CD4-positive, alpha-beta memory T cell (primary cell): ENCODE measurements at places on chromosomes 4 and X. TPM values are rescaled to one million over a fixed set of nuclear protein-coding genes. Genes with fewer than 3 reads are reported as not detected.
A peak's percentile ranks its signal among the peaks of the same experiment; 100 is the strongest.

The MAP3K15 gene
- total RNA-seq, result not detected

The FRMPD3 gene
- total RNA-seq, result not detected

The STATH gene
- total RNA-seq, result not detected

The CPE gene
- total RNA-seq, result not detected

The MYL5 gene
- 12.1 TPM for total RNA-seq

The RHOH gene
- 200 TPM for total RNA-seq

The SSX2 gene
- not detected for total RNA-seq

The GALNTL6 gene
- not detected for total RNA-seq

The GC gene
- total RNA-seq, result not detected

The PCDH11X gene
- not detected for total RNA-seq

The PCDH19 gene
- not detected for total RNA-seq

The SH3BGRL gene
- 81.4 TPM for total RNA-seq

The SCRG1 gene
- total RNA-seq, result not detected

The CCSER1 gene
- 1.7 TPM for total RNA-seq

DNA sequence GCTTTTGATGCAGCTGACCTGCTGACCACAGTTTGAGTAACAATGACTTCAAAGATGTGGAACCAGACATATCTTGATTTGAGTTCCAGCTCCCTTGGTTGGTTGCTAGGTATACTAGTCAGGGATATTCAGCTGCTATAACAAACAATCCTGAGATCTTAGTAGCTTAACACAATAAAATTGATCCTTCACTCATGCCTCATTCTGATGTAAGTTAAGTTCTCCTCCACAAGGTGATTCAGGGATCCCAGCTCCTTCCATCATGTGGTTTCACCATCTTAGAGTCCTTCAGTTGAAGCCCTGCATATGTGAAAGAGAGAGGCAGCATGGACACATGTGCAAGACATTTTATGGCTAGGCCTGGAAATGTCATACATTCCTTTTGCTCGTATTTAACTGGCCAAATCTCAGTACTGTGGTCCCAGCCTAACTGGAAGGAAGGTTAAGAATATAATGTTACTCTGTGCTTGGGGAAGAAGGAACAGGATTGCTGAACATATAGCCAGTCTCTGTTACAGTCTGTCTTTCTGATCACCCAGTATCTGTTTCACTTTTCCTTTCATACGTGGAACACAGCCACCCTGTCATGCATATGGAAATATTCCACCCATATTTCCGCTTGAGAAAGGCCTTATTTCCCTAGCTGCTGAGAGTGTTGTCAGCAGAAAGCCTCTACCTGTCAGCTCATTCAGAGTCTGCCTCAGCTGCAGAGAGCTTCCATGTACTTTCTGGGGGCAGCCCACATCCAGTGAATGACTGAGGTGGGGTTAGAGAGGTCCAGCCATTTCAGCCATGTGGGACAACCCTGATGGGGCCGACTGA is 7.1 kb downstream of the SMIM9 start:
- H3K4me3 ChIP-seq, result no peak overlapping the region
- no peaks in the 10 kb centered on the region for H3K36me3 ChIP-seq
- peak; percentile 52 for DNase-seq
- H3K27ac ChIP-seq, result no peak overlapping the region
- H3K4me1 ChIP-seq, result peaks cover 9% of the 10 kb centered on the region

DNA sequence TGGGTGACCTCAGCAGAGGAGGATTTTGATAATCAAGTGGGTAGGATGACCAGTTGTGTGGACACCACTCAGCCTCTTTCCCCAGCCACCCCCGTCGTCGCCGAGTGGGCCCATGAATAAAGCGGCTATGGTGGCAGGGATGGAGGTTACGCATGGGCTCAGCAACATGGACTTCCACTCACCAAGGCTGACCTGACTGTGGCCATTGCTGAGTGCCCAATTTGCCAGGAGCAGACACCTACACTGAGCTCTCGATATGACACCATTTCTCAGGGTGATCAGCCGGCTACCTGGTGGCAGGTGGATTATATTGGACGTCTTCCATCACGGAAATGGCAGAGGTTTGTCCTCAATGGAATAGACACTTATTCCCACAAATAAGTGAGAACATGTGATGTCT is 361.3 kb downstream of the KLHL4 start:
- H3K4me1 ChIP-seq, result no peaks in the 10 kb centered on the region
- no peak for DNase-seq
- H3K4me3 ChIP-seq, result no peak overlapping the region
- H3K27ac ChIP-seq, result no peak overlapping the region
- no peaks in the 10 kb centered on the region for H3K27me3 ChIP-seq
- H3K36me3 ChIP-seq, result no peaks in the 10 kb centered on the region

DNA sequence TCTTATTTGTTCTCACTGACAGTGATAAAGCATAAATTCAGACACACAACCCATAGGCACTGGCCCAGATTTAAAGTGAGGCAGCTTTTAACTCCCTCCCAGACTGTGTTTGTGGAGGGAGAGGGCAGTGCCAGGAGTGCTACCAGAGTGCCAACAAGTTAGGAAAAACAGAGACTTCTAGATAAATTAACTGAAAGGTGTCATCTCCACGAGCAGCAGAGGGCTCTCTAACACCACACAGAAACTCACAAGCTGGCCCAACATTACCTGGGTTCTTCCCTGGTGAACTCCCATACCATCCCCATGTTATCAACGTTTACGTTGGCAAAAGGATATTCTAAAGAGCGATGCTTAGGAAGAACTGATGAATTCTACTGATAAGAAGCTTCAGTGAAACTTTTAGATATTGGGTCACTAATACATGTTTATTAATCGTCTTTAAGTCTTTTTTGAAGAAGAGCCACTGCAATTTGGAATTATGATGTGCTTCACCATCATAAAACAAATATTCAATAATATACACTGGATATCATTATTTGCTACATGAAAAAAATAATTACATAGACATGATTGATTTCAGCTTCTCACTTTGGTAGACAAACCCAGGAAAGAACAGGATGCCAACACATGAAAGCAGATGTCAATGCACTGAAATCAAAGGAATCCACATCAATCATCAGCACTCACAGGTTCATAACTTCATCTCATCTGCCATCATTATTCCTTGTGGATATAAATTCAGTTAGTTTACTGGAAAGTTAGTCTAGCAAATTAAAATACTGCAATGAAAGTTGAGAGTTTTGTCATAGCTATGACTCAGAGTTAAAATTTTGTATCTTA is 121.2 kb upstream of the NAP1L5 start:
- H3K4me1 ChIP-seq, result peaks cover 28% of the 10 kb centered on the region
- H3K36me3 ChIP-seq, result no peaks in the 10 kb centered on the region
- no peak overlapping the region for H3K4me3 ChIP-seq
- peak; percentile 44 for DNase-seq

DNA sequence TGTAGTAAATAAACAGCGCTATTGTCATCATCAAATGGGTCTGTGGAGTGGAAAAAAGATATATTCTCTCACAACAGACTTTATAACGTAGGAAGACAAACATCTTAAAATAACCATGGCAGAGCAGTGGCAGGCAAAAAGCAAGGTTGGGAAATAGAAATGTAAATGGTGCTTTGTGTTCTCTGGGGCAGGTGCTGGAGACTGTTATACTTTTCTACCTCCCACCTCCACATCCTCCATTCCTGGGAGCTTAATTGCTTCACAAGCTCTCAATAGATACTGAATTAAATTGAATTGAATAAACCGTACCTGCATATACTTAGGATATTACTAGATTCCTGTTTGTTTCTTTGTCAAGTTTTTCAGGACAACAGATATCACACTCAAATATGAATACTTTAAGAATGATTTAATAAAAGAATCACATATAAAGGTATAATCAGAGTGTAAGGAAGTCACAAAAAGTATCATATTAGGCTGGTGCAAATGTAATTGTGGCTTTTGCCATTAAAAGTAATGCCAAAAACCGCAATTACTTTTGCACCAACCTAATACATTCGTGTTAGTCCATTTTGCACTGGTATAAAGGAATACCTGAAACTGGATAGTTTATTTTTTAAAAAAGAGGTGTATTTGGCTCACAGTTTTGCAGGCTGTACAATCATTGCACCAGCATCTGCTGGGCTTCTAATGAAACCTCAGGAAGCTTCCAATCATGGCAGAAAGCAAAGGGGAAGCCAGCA is 367.3 kb downstream of the GRIA2 start:
- no peak overlapping the region for H3K4me3 ChIP-seq
- H3K36me3 ChIP-seq, result no peaks in the 10 kb centered on the region
- no peak overlapping the region for H3K27ac ChIP-seq
- DNase-seq, result no peak
- H3K4me1 ChIP-seq, result no peaks in the 10 kb centered on the region

GRCh38 chrX:96447161-96447560 is 237.5 kb upstream of the DIAPH2 start:
- no peak for DNase-seq
- H3K27me3 ChIP-seq, result no peaks in the 10 kb centered on the region
- H3K27ac ChIP-seq, result no peak overlapping the region
- H3K4me1 ChIP-seq, result no peaks in the 10 kb centered on the region

- H3K27me3 ChIP-seq, result no peaks in the 10 kb centered on the region
- DNase-seq, result no peak
- no peaks in the 10 kb centered on the region for H3K36me3 ChIP-seq
These were observed 42.5 kb downstream of the UNC5C start for GRCh38 chr4:95506264-95506663.

DNA sequence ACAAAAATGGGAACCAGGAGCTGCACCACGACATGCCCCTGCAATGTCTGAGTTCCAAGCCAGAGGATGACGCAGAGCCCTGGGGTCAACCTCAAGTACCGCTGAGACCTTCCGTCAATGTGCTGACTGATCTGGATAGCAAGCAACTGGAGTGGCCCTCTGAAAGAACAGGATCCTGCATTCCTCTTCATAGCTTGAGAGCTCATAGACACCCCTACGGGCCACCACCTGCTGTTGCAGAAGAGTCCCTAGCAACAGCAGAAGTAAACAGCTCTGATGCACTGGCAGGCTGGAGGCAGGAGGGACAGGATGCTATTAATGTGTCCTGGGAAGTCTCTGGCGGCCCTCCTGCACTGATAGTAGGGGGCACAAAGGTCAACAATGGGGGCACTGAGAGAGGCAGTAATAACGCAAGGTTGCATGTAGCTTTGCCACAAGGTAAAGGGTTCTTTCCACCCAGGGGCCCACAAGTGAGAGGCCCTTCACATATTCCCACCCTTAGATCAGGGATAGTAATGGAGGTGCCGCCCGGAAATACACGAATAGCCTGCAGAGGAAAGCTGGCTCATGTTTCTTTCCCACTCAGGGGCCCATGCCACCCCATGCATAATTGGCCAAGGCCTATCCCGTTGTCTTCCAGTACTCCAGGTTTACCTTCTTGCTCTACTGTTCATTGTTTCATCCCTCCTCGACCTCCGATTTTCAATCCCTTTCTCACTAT is 1.3 kb downstream of the PRR32 start:
- H3K27me3 ChIP-seq, result no peaks in the 10 kb centered on the region
- no peaks in the 10 kb centered on the region for H3K4me1 ChIP-seq
- no peaks in the 10 kb centered on the region for H3K36me3 ChIP-seq
- H3K4me3 ChIP-seq, result no peak overlapping the region
- H3K27ac ChIP-seq, result no peak overlapping the region

- no peaks in the 10 kb centered on the region for H3K4me1 ChIP-seq
- no peaks in the 10 kb centered on the region for H3K36me3 ChIP-seq
- no peak overlapping the region for H3K4me3 ChIP-seq
- no peaks in the 10 kb centered on the region for H3K27me3 ChIP-seq
These were observed 31.7 kb upstream of the APLN start for GRCh38 chrX:129686422-129686948.

GRCh38 chr4:65566473-65566872 is 103.8 kb downstream of the EPHA5 start:
- no peaks in the 10 kb centered on the region for H3K27me3 ChIP-seq
- H3K4me3 ChIP-seq, result no peak overlapping the region
